ENCODE measurements at places on chromosomes 6 and 20.

DNA sequence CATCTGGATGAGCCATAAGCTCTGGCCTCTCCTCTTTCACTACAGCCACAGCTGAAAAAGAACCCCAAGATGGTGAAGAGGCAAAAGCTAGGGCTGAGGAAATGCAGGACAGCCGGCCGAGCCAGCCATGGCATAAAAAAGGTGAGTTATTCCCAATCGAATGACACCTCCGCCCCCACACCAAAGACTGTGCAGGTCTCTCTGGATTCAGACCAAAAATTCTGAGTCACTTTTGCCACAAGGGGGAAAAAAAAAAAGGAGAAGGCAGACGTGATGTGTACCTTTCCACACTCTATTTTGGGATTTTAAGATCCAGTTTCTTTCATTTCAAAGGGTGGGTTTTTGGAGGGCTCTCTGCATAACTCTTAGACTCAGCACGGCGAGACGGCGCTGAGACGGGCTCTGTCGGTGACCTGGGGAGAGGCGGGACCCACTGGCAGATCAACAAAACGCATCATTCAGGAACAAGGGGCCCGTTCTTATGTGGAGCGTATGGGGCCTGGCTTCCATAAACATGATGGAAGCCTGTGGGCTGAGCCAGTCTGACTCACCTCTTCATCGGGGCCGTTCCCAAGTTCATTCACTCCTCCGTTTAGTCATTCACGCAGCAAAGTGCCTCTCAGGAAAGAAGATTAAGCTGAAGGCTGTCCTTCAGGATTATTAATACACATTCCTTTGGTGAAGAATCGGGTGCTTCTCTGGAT lies 54.8 kb downstream of the NFATC2 start:
- DNase-seq: no peak

DNA sequence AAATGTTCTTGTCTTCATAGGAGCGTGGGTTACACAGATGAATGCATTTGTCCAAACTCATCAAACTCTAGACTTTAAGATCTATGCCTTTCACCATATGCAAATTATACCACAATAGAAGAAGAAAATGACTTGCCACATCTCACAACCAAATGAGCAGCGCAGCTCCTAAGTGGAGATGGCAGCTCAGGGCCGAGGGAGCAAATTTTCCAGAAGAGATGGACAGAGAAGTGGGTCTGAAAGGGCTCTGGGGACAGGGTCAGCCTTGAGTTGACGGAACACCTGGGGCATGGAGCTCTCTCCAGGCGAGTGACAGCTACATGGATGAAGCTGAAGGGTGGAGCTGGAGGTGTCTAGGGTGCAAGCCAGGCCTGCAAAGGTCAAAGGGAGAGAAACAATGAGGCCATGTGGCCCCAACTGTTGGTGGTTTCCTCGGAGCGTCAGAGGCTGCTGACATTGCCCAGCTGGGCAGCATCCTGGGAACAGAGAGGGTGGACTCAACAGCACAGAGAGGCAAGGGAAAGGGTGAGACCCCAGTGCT lies 228.3 kb downstream of the NRN1 start:
- no peak for DNase-seq

DNA sequence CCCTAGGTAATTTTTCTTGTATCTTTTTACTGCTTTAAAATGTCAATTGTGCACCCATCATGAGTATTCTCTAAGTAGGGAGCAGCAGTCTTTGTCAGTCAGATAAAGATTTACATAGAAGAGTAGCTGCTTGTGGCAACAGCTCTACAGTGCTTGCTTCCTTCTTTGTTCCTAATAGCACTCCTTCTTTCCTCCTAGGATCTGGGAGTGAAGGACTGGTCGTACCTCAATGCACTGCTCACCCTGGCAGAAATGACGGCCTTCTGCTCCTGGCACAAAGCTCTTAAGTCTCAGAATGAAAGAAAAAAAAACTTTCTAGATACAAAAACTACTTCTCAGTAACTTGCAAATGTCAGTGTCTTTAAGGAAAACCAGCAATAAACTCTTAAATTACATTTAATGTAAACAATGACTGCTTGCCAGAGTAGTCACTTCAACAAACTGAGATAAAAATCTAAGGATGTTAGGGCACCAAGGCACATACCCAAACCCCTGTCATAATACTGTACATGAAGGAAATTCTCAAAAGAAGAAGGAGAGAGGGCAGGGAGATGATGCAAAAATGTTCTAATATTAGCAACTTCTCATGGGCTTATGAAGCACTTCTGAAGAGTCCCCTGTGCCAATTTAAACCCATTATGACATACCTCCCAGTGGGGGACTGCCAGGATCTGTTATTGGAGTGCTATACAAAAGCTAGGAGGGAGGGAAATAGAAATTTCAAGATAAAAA lies 34.0 kb downstream of the NCOA6 start:
- DNase-seq: no peak

- no peak for DNase-seq
Measured at GRCh38 chr6:127198549-127198948, 68.1 kb upstream of the RNF146 start.

GRCh38 chr6:132132924-132133639 lies 181.9 kb upstream of the CCN2 start:
- peak; percentile 41 for DNase-seq

DNA sequence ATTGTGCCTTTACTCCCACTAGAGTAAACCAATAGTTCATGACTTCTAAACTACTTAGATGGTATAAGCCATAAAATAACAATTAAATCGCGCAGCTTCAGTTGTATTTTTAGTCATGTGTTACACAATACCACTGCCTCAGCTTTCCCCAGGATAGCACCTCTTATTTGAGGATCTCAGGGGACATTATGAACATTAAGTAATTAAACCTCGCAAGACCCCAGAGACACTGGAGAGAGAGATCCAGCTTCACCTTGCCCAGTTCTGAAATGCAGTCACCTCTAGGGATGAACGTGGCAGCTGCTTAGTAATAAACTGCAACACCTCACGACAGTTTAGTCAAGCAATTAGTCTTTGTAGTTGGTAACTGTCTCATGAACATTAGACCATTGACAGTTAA lies 87.1 kb downstream of the CFAP61 start:
- DNase-seq: no peak

GRCh38 chr6:105886066-105886813 lies 199.9 kb upstream of the PRDM1 start:
- no peak for DNase-seq

DNA sequence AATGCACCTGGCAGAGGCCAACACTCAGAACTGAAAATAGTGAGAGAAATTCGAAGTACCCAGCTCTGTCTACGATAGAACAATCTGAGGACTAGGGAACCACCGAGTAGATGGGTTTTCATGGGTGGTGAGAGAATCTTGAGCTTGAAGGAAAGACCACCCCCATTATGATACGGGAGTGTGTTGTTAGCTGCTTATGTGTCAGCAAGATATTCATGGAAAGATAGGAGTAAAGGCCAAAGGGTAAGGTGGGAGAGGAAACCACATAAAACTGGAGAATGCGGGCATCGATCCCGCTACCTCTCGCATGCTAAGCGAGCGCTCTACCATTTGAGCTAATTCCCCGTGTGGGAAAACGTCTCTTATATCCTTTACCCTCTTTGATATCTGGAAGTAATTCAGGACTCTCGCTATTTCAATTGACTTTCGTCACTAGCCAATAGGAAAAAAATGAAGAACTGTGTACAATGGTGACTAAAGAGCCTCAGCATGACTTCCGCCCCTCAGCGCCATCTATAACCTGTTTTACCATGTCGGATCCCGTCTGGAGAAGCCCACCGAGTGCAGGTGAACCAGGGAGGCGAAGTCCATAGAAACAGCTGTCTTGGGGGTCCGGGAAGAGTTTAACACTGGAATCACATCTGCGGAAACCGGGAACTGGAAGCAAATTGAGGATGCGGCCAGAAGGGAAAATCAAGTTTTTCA lies 25.0 kb upstream of the ABT1 start:
- peak; percentile 76 for DNase-seq

- no peak for DNase-seq
Measured at GRCh38 chr6:18742406-18742805, 355.3 kb downstream of the RNF144B start.

- no peak for DNase-seq
Measured at GRCh38 chr6:62445521-62445920, 159.5 kb upstream of the KHDRBS2 start.

- no peak for DNase-seq
Measured at GRCh38 chr6:122717350-122717749, 62.2 kb upstream of the FABP7 start.

- no peak for DNase-seq
Measured at GRCh38 chr6:144266091-144266649, 19.0 kb upstream of the UTRN start.

- no peak for DNase-seq
Measured at GRCh38 chr20:54891907-54892306, 416.5 kb downstream of the DOK5 start.

- no peak for DNase-seq
Measured at GRCh38 chr6:133242637-133243585, 1.8 kb downstream of the EYA4 start.

DNA sequence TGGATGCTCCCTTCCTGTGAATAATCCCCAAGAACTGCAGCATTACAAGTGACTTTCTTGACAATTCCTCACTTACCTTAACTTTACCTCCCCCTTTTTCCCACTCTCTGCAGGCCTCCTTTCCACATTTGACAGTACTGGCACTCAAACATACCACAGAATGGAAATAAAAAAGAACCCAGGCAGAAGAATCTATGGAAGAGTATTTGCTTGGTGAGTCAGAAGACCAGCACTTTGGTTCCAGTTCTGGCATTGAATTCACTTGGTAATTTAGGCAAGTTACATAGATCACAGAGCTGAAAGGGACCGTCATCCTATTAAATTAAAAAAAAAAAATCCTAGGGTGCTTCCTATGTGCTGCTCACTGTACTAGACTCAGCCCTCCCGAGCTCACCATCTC lies 55.0 kb downstream of the BTBD9 start:
- no peak for DNase-seq

DNA sequence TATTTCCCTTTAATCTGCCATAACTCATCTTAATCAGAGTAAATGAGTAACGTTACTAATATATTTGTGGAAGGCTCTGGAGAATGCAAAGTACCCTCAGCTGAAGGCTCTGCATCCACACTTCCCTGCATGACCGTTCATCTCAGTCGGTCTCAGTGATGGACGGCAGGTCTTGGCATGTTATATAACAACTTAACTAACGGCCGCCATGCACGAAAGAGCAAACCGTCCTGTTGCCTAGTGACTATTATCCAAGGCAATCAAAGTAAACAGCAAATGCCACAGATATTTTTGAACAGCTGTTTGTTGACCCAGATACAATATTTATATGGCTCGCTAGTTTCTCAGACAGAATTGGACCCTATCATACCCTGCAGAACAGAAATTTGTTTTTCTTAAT lies 194.9 kb upstream of the SMLR1 start:
- no peak for DNase-seq

DNA sequence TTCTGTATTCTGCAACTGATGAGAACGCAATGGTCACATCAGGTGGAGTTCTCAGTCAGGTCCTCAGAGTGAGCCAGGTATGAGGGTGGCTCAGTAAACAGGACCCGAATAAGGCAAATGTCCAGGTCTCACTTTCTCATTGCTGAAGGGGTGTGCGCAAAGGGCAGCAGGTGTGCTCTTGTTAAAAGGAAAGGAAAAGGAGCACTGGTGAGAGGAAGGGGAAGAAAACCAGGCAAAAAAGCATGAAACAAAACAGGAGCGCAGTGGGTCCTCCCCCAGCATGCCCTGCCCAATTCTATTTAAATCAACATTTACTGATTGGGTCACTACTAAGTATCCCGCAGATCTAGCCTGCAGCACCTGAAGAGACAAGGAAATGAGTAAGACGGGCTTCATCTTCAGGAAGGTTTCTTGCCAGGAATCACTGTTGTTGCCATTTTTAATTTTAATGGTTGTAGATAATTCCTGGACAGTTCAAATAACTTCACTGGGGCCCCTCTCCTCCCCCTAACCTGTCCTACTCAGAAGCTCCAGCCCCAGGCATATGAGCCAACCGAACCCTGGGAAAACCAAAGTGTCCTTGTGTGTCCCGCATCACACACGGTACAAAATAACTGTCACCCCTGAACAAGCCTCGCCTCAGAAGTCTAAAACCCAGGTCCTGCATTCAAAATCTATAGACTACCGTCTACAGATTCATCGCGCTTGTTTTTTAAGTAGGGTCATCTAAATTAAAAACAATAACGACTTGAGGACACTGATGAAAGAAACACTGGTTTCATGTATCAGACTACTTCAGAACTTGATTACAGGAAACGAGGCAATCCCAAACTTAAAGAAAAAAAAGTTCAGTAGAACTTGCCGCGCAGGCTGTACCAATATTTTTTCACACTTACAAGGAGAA lies 980 bp downstream of the MBOAT1 start:
- no peak for DNase-seq

DNA sequence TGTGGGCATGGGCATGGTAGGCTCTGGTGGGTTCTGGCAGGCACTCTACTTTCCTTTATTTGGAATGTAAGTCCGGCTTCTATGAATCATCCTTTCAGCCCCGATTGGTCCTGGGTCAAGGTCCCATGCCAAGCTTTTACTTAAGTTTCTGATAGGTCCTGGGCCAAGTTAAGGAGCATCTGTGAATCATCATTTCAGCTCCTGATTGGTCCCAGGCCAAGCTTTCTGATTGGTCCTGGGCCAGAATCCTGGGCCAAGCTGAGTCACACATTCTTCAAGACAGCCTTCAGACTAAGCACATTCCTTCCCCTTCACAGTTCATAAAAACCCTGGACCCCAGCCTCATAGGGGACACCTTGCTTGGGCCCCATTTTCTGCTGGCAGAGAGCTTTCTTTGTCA lies 231.0 kb upstream of the EYS start:
- DNase-seq: no peak

DNA sequence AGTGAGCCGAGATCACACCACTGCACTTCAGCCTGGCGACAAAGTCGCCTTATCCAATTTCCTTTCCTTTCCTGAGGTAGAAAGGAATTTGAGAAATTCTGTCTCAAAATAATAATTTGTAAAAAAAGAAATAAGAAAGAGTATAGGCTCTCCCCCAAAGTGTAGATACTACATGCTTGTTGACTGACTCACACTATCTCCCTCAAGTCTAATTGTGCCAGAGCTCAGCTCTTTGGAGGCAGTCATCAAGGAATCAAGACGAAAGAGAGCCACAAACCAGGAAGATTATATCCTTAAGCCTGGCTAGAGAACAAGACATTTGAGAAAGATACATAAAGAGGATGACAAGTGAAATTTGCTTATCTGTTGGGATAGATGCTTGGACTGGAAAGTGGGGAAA lies 3.7 kb upstream of the FKBPL start:
- no peak for DNase-seq

DNA sequence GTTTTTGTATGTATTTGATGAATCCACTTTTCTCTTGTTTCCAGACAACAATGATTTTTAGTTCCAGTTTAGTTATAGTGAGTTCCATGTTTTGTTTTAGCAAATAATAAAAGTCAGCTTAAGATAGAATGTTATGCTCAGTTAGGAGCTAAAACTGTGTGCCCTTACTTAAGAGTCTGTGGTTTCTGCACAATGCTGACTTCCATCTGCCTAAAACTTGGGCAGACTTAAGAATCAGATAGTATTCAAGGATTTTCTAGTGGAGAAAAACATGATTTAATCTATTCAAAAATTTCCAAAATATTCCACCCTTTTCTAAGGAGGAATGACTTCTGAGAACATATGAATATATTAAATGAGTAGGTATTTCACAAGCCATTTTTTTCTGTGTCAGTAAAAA lies 32.8 kb downstream of the LAMA4 start:
- no peak for DNase-seq

Measured in epithelial cell of proximal tubule (primary cell).